Umbilical cord (tissue), 2 donors: ENCODE measurements at places on chromosomes 2 and 18.

DNA sequence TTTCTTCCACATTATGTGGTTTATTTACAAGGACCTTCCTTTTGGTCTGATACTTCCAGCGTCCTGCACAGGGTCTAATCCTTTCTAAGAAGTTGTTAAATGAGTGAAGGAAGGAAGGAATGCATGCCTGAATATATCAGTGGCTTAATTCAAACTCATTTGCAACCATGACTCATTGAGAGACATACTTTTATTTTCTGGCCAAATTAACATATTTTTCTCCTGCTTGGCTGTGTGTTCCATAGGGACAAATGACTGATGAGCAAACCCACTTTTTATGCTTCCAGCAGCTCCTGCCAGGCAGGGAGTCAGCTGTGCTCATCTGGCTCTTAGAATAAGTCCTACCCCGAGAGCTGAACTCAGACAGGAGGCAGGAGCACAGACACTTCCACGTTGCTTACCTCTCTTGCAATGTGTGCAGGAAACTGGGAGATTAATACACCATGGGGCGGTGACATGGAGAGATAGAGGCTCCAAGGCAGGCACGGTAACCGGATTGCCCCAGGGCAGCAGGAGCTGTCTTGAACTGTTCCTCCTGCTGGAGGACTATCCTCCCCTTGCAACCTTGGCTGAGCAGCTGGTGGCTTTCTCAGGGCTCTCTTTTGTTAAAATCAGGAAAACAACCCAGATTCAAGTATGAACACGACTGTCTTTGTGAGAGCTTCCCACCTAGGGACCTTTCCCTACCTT is 667.5 kb upstream of the HS6ST1 start:
- DNase-seq, result peak; percentile 49

DNA sequence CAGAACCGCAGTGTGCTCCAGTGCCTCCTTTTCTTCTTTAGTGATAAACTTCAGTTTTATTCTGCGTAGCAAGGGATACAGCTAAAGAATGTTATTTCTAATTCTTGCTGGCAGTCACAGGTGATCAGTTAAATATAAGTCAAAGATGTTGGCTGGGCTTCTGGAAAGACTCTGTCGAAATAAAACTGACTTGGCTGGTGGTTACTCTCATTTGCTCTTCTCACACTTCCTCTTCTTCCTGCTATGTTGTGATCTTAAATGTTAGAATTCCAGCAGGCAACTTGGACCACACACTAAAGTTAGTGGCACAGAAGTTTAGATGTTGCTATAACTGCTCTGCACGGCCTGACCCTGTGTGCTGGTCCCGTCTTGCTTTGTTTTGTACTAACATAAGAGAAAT is 278.6 kb downstream of the CDH19 start:
- no peak for DNase-seq

DNA sequence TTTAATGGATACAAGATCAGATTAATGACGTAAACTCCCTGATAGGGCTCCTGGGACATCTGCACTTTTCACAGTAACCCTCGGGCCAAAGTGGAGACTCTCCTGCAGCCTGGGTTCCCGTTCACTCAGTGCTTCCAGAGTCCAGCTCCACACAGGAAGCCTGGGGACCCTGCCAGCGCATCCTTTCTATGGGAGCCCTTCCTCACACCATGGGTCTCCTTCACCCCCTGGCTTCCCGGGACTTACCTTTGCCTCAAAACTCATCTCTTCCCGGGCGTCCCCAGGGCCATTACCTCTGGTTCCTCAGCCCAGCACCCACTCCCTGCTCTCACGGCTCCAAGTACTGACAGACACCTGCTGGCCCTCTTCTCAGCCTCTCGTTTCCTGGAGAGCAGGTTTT is 40.7 kb upstream of the KLF11 start:
- no peak for DNase-seq

DNA sequence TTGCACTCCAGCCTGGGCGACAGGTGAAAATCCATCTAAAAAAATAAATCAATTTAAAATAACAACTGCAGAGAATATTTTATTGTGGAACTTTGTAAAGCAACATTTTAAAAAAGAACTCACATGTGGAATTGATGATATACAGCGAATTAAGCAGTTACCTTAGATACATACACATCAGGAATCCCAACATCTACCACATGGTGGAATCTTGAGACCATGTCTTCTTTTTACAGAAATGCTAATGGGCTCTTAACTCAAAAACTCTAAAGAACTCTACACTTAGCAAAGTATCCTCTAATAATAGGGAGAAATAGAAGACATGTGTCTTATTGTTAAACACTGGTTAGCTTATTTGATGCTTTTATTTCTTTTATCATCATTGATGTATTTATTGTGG is 373.6 kb downstream of the CDH7 start:
- DNase-seq, result no peak

DNA sequence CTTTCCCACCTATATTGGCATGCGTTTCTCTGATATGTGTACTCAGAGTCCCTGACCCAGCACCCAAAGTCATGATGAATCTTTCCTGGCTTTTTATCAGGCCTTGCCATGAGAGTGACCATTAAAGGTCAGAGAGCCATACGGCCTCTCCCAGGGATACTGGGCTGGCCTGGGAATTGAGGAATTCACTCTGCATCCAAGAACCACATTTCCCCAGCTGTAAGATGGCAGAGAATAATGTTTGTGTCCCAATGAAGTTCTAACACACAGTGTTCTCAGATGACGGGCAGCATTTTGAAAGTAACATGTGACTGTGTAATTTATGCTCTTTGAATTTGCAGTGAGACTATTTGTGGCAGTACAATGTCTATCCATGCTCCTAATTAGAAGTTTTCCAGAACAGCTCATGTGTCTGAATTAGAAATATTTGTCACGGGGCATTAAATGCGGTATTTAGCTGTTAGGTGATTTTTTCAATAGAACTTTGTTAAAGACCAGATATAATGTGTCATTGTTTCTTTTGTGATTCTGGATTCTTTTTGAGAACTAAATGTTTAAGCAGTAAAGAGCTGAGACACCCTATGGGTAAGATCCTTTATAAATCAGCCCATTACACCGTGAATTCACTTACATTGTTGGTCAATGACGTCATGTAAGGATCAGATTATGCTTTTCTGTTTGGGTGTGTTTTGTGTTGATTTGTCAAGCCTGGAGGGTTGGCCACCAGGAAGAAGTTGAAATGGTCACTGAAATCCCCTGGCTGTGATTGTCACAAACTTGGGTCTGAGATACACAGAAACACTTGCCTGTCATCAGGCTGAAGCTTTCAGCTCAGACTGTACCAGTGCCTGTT is 7.3 kb upstream of the SLC3A1 start:
- peak; percentile 15 for DNase-seq

DNA sequence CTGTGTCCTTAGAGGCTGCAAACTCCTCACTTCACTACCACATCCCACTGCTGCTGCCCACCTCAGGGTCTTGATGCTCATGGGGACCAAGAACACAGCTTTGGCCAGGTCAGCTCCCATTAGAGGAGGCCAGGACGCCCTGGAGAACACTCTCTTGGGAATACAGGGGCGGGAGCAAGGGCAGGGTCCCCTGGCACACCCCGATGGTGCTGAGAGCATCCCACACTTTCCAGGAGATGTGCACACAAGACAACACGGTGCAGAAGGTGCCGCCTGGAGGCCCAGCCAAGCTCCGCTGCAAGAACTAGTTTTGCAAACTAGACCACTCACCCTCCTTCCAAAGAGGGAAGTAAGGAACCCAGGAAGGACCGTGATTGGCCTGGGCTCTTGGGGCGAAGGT is 304.4 kb upstream of the SALL3 start:
- no peak for DNase-seq

DNA sequence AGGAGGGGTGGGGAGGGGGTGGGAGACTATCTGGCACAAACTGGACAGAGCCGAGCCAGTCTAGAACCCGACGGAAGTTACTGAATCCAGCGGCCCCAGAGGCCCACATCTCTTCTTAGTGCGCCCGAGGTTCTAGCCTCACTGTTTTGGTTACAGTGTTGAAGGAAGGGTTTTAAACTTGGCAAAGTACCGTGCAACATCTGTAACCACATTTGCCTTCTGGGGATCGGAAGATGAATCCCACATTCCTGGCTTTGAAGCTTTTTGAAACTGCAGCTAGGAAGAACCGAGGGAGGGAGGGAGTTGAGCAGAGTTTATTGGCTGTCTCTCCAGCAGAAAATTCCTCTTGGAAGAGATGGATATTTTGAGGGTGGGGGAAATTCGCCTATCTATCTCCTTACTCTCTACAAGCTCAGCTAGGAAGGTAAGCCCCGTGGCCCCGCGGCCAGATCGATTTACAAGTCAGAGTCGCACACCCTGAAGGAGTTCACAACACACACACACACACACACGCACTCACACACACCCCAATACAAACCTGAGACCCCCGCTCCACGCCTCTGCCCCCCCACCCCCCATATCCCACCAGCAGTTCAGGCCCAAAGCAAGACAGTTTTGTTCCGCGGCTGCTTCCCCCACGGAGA is 1.0 kb downstream of the ACVR1 start:
- peak; percentile 85 for DNase-seq

DNA sequence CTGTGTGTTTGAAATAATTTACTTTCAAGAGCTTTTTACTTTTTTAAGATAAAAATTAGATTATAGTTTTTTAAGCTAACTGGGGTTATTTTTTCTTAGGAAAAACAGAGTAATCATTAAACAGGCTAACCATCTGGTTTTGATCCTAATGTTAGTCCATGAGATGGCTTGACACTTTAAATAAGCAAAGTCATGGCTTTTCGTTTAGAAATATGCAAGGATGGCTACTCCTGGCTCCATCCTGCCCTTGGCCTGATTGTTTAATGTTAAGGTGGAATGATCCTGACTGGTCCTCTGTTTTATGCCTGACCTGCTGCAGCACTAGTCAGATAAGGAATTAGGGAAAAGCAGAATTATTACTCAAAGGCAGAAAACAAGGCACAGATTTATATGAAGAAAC is 39.7 kb upstream of the PNPT1 start:
- no peak for DNase-seq

- no peak for DNase-seq
These were observed 13.8 kb downstream of the TPGS2 start for GRCh38 chr18:36814994-36815393.

DNA sequence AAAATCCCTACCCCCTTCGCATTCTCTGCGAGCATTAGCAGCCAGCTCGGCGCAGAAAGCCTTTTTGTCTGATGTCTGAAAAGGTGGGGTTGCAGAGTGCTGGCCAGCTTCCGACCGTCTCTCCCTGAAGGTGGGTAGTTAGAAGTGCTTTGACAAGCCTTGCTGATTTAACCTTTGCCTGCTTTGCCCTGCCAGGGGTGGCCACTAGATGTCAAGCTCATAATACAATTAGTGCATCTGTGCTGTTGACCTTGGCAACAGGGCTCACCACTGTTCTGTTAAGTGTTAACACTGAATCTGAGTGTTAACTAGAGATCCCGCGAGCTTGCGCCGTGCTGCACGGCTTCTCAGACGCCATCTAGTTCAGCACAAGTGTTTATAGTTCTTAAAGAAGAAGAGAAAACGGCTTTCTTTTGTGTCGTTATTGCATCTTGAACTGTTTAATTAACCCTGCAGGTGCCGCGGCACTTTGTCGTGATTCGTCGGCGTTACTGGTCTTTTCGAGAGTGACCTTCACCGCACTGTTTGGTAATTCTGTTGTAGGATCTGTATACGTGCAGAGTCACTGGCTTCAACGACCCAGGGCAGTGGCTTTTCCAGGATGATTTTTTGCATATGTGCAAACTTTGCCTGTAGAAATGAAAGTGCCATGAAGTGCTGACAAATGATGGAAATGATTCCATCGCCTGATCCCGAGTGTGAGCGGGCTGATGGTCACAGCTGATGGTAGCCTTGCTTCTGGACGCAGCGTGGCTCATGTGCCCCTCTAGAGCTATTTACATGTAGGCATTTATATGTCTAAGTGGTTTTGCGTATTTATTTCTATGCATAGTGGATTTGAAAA is 5.5 kb downstream of the SALL3 start:
- no peak for DNase-seq

GRCh38 chr2:224904381-224904780 is 137.9 kb downstream of the DOCK10 start:
- DNase-seq, result no peak

DNA sequence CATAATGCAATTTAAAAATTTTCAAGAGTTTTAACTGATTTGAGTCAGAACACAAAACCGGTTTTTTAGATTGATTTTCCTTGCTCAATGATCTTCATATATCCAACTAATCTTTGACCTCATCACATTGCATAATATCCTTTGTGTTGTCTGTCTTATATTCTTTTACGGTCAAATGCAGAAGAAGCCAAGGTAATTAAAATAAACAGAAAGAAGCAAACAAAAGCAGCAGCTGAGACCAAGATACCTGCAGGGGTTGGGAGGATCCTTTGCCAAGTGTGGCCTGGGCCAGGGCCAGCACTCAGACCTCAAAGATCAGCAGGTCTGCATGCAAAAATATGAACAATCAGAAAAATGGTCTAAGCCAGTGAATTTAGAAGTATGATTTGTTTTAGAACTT is 428.9 kb upstream of the NETO1 start:
- DNase-seq, result no peak

- no peak for DNase-seq
These were observed 115.7 kb upstream of the MSTN start for GRCh38 chr2:190178066-190178722.

DNA sequence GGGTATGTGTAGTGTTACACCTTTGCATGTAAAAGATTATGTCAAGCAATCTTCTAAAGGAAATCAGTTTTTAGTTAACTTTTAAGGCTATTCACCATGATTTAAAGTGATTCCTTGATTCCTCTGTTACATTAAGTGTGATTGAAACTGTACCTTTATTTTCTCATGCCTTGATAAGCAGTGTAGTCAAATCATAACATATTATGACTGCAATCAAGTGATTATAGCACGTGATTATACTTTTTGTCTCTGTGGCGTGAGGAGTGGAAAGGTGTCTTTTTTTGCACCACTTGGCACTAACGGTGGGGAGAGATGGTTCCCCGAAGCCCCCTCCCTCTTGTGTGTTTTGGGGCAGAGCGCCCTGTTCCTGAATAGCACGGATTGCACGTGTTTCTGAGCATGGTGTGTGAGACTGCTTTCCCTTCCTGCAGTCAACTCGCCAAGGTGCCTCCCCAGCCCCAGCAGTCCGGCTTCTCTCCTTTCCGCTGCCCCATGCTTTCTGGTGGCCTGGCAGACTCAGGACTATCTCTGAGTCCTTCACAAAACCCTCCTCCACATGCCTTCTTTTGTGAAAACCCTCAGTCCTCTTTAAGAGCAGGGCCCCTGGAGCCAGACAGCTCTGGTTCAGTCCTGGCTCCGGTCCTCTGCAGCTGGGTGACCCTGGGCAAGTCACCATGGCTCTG is 68.4 kb downstream of the AGAP1 start:
- DNase-seq, result no peak

- DNase-seq, result no peak
These were observed 90.3 kb downstream of the PRPF40A start for GRCh38 chr2:152626911-152627339.
